ENCODE measurements at places on chromosomes 5 and 9.

DNA sequence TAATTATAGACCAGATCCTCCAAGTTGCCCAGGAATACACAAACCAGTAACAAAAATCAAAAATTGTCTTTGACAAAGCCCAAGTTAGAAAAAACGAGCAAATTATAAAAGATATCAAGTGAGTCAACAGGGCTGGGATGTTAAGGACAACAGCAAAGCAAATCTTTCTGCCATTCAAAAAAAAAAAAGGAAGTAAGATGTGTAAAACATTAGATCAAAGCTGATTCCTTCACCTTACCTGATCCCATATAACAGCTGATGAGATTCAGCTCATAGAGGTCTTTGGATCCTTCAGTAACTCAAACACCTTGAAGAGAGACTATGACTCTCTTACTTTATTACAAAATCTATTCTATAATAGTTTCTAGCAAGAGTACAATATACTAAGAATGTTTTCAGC is 100.9 kb downstream of the STRBP start:
- no peak for DNase-seq

DNA sequence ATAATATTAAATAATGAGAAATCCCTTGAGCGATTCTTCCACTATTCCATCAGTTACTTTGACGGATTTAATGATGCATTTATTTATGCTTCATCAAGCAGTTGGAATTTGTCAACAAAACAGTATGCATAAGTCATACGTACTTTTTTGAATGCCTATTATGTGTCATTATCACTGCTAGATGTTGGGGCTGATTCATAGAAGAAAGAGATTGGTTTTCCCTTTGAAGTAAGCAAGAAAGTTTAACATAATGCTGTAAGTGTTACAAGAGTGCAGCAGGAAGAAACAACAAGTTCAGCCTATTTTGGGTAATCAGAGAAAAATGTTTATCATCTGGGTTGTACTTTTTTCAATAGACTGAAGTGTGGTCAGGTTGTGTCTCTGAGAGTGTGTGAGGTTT is 121.2 kb upstream of the RANBP3L start:
- DNase-seq = no peak

- peak; percentile 4 for DNase-seq
These were observed 38.5 kb downstream of the VPS13A start for GRCh38 chr9:77215874-77216273.

GRCh38 chr9:112186695-112187094 is 11.6 kb upstream of the SUSD1 start:
- no peak for DNase-seq

DNA sequence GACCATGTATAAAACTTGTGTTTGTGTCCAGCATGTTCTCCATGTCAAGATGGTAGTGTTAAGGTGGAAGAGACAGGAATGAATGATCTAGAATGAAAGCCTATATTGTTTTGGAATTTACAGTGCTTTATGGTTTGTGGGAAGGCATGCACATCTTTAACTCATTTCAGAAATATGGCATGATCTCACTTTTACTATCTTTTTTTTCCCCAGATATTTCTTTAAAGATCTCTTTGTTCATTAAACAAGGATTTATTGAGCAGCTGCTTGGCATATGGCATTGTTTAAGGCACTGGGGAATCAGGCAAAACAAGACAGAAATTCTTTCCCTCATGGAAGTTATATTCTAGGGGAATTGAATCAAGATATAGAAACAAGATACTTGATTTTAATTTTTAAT is 51.7 kb downstream of the SLC12A2 start:
- no peak for DNase-seq

GRCh38 chr9:117018966-117019617 is 332.0 kb downstream of the TRIM32 start:
- peak; percentile 2 for DNase-seq

- no peak for DNase-seq
These were observed at the start of gene OSMR for GRCh38 chr5:38845526-38846378. Gene OSMR (plus strand): TSS chr5:38846012. CDS start chr5:38869045, 23,033 bp downstream.

- DNase-seq = no peak
These were observed 48.0 kb downstream of the CAMK2A start for GRCh38 chr5:150241298-150242160.

DNA sequence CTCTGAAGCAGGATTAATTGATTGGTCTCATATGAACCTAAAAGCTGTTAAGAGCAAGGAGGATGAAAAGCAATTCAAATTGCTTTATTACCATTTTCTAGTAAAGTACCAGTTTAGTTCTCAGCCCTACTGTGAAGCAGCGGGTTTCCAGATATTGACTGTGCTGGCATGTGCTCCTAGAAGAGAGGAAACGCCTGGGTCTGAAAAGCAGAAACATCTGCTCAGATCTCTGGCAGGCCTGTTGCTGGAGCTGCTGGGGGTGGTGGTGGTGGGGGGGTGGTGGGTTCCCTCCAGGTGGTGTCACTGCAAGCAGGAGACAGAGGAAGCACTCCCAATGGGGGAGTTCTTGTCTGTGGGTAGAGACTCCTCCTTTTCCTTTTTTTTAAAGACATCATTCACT is 105.5 kb upstream of the ZNF462 start:
- DNase-seq = no peak

DNA sequence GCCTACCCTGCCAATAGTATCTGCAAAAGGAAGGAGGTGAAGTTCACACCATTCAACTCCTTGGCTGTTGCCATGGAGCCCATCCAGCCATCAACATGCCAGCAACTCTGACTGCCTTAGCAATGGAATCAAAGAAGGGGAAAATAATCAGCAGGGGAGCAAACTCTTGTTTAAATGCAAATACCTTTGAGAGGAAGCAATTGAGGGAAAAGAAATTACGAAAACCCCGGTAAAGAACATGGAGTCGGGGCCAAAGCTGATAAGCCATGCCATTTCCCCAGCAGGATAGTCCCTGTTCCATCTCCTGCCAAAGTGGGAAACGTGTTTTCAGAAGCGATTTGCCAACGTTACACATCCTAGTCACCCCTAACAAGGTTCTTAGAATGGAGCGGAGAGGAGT is 69.0 kb downstream of the MFAP3 start:
- no peak for DNase-seq

DNA sequence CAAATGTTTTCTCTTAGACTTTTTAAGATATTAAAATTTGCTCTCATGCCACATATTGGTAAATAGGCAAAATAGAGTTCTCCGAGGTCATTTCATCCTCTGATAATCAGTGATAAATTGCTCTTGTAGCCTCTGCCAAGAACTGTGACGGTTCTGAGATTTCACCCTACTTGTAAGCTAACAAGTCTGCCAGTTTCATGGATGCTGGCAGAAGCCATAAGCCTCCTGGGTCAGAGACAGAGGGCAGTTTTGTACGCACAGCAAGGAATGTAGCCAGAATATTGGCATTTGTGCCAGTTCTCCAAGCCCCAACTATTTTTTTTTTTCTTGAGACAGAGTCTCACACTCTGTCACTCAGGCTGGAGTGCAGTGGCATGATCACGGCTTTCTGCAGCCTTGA is 945.0 kb upstream of the WWC1 start:
- DNase-seq = no peak

DNA sequence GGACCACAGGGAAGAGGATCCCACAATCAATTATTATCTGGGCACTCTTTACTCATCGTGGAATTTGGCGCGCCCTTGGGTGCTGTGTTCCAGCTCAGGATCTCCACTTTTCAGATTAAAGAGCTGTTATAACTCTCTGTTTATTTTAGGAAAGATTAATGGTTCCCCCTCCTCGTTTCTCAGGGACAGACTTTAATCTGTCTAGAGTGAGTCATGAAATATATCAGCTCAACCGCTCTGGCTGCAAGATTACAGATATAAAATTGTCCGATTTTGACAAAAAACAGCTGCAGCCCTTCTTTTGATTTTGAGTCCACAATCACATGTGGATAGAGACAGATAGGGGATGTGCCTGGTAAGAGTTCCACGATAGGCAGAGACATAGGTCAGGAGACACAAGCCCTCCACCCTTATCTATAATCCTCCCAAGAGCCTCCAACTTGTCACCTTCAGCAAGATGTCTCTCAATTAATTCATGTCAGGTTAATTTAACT is 77.6 kb upstream of the ANKRD55 start:
- no peak for DNase-seq

DNA sequence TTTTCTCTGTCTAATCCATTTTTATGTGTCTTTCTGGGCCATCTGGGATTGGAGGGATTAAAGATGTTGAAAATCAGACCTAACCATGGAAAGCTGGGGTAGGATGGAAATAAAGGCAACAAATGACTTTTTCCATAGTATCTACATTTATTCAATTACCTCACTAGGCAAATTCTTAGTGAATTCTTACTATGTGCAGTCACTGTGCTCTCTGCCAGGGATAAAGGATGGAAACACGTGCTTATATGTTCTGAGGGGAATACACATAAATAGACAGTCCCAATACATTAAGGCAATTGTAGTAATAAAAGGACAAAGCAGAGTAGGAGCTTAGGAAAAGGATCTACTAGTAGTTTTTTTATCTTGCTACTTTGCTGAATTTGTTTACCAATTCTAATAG is 214.2 kb downstream of the PRR16 start:
- no peak for DNase-seq

DNA sequence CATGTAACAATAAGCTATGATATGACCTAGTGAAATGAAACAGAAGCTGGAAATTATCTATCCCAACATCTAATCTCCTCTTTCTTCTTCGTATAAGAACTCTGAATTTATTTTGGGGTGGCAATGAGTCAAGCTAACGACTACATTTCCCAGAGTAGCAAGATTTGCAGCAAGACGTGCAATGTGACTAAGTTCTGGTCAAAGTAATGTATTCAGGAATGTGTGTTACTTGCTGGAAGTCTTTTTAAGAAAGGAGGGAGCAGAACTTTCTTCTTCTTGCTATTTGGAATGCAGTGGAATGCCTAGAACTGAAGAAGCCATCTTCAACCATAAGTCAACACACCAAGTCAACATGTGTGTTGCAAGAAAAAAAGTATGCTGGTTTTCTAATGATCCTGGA is 406.6 kb upstream of the MEF2C start:
- no peak for DNase-seq

DNA sequence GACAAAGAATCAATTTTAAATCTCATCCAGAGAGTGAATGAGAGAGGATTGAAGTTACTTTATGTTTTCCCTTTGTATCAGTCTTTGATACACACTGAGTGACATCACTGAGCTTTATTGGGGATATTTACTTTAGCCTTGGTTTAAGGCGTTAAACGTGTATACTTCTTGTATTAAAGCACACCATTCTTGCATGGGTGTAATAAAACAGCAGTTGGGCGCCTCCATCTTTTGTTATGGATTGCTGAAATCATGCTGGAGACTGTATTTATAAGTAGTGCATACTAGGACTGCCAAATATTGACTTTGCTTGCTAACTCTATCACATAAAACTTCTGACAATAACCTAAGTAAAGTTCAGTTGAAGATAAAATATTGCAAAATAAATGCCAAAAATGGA is 1755.8 kb upstream of the WWC1 start:
- no peak for DNase-seq

DNA sequence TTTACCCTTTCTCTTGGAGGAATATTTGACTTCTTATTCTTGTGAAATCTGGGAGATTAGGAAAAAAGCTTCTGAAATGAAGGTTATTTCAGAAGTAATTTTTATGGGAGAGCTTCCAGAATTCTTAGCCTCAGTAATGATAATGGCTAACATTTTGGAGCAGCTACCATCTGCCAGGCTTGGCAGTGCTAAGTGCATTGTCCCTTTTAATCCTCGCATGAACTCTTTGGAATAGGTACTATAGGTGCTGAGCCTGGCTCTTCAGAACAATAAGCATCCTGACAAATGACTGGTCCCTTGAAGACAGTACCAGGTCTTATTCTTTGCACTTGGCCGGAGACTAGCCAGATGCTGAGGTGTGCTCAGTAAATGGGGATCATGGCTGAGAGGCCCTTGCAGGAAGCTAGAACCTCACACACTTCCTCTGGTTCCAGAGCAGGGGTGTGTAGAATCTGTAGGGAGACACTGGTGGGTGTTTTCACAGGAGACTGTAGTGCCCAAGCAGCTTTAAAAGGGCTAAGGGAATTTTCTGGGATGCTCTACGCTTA is 90.7 kb downstream of the RCL1 start:
- no peak for DNase-seq

DNA sequence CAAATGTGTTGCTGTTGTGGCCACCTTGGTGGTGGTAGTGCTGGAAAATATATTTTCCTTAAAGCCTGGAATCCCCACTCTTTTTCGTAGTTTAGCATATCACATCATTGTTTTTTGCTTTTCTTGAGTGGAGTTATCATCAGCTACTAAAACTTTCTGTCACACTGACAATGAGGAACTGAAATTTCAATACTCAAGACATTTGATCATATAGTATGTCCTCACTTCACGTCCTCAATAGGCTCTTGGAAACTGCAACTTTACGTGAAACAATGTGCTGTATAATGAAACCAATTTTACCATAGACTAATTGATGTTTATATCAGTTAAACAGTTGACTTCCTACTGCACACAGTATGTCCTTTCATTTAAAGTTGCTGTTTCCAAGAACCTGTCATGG is 265.8 kb downstream of the ADGRV1 start:
- DNase-seq = no peak

GRCh38 chr5:149216496-149216895 is 55.2 kb upstream of the AFAP1L1 start:
- no peak for DNase-seq

GRCh38 chr9:135664801-135665794 is 2.0 kb downstream of the LCN9 start:
- no peak for DNase-seq

GRCh38 chr5:53052499-53052898 is 57.1 kb downstream of the MOCS2 start:
- DNase-seq = no peak

DNA sequence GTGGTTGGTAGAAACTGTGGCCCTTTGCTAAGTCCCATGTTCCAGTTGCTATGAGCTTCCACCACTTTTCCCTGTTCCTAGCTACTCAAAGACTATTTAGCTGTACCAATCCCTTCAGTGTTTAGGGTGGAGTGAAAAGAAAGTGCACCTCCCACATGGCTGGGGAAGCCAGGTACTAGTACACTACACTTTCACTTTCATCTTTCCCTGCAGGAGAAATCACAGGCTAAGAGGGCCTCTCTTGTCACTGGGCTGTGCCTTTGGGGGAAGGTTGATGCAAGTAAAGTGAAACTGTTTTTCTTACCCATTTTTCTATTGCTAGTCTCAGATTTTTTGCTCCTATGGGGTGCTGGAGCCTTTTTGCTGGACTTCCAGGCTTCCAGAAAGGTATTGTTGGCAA is 33.5 kb upstream of the CKS2 start:
- DNase-seq = no peak

DNA sequence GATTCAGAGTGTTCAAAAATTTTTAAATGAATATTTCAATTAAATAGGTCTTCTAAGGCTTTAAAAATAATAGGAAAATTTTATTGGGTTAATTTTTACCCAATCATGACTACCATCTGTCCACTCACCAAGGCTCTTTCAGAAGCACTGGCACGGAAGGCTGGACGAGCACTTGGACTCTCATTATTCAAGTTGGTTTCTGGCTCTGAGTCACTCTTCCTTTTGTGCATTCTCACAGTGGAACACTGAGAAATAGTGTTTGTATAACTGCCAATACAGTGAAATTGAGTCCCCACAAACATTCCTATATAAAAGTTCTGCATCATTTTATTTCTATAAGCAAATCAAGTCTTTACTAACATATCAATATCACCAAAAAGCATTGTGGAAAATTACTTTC is 1149.0 kb downstream of the EFNA5 start:
- no peak for DNase-seq
